ENCODE measurements at places on chromosomes 12 and 14. TPM values are rescaled to one million over a fixed set of nuclear protein-coding genes. Genes with fewer than 3 reads are reported as not detected.

- no peaks in the 10 kb centered on the region for H3K27me3 ChIP-seq
- H3K27ac ChIP-seq: peak overlapping the region; percentile 67
- H3K4me3 ChIP-seq: peak overlapping the region; percentile 69
- peaks cover 29% of the 10 kb centered on the region for H3K4me1 ChIP-seq
- no peak for DNase-seq
Measured at GRCh38 chr12:57764662-57765002, 2.2 kb downstream of the CYP27B1 start.

DNA sequence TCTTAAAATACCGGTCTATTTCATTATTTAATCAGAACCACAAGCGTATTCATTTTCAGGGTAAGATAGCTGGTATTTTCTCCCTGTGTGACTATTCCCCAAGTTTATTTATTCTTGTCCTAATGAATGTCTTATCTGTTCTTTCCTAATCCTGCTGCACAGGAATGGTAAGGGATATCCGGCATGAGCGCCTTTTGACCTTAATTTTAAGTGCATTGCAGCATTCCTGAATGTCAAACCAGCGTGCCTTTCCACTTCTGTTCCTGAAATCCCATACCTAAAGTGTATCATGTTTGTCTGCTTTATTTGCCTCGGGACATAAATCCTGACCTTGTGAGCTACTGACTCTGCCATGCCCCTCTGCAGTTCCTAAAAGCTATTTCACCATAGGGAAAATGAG is 1713.2 kb upstream of the FLRT2 start:
- H3K4me1 ChIP-seq: no peaks in the 10 kb centered on the region
- no peak overlapping the region for H3K27ac ChIP-seq
- no peaks in the 10 kb centered on the region for H3K27me3 ChIP-seq
- no peak for DNase-seq

DNA sequence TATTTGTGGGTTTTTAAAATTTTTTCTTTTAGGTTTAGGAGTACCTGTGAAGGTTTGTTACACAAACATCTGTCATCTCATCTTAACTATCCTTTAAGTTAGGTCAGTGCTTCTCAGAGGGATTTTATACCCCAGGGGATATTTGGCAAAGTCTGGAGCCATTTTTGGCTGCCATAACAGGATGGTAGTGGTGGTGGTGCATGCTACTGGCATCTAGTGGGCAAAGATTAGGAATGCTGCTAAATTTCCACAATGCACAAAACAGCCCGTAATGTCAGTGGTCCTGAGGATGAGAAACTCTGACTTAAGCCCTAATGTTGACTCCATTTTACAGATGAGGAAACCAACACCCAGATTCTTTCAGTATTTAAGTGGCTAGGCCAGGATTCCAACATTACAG is 85.2 kb upstream of the MYF6 start:
- H3K4me1 ChIP-seq: no peaks in the 10 kb centered on the region
- H3K27me3 ChIP-seq: no peaks in the 10 kb centered on the region
- H3K4me3 ChIP-seq: no peak overlapping the region
- no peak overlapping the region for H3K27ac ChIP-seq
- no peaks in the 10 kb centered on the region for H3K36me3 ChIP-seq
- DNase-seq: no peak

GRCh38 chr12:89760783-89761182 is 52.1 kb upstream of the ATP2B1 start:
- H3K27ac ChIP-seq: no peak overlapping the region
- no peaks in the 10 kb centered on the region for H3K27me3 ChIP-seq
- no peaks in the 10 kb centered on the region for H3K36me3 ChIP-seq

GRCh38 chr14:38505221-38505972 is 249.5 kb upstream of the CLEC14A start:
- H3K27ac ChIP-seq: no peak overlapping the region
- H3K4me1 ChIP-seq: no peaks in the 10 kb centered on the region
- H3K27me3 ChIP-seq: no peaks in the 10 kb centered on the region
- no peaks in the 10 kb centered on the region for H3K36me3 ChIP-seq

DNA sequence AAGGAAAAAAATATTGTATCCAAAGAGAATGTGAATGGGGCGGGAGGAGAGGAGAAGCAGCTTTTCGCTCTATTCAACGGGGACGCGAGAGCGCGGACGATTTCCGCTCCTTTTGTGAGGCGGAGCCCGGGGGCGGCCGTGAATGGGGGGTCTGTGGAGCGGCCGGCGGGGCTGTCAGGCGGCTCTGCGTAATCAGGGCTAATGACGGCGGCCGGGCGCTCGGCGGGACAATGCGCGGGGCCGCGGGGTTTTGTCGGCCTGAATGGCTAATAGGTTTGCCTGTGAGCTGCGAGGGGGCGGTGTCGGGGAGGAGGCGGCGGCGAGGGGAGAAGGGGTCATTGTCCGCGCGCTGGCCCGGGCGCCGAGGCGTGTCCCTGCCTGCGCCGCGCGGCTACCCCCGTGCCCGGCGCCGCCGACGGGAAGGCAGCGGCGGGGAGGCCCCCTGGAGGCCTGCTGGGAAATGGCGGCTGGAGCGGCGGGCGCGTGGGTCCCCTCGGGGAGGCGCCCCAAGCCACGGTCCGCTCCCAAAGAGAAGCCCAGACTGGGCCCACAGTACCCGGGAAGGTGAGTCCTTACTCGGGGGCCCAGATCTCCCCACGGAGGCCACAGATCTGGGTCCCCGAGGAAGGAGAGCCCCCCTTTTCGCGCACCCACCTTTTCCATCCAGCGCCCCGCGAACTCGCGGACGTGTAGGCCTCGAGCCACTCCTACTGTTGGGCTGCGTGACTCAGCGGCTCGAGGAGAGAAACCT is 6.0 kb downstream of the SIX6 start:
- H3K36me3 ChIP-seq: no peaks in the 10 kb centered on the region
- no peak overlapping the region for H3K27ac ChIP-seq
- peaks cover 91% of the 10 kb centered on the region for H3K27me3 ChIP-seq

GRCh38 chr12:57110104-57111030 is 795 bp downstream of the STAT6 start:
- H3K27me3 ChIP-seq: no peaks in the 10 kb centered on the region
- H3K4me3 ChIP-seq: peak overlapping the region; percentile 91
- H3K36me3 ChIP-seq: peaks cover 29% of the 10 kb centered on the region
- DNase-seq: no peak
- H3K27ac ChIP-seq: peak overlapping the region; percentile 100

DNA sequence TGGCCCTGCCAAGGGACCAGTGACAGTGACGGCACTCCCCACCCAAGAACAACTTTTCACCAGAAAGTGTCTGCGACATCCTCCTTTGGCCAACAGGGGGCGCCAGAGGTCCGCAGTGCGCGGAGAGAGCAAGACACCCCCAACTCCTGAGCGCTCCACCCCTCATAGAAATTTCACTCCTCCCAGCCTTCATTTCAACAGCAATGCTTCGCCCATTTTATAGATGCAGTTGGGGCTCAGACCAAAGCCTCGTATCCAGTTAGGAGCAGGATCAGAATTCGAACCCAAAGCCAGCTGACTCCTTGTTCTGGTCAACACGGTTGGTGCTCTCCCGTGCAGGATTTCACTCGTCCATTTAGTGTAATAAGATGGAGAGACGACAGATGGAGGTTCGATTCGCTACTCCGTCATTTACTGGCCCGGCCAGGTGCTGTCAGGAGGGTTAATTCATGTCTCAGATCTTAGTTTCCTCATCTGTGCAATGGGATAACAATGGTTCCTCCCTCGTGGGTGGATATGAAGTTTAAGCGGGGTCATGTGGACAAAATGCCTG is 2.4 kb upstream of the POP5 start:
- DNase-seq: peak; percentile 25
- no peak overlapping the region for H3K4me3 ChIP-seq
- H3K27ac ChIP-seq: no peak overlapping the region
- peaks cover 13% of the 10 kb centered on the region for H3K4me1 ChIP-seq
- no peaks in the 10 kb centered on the region for H3K27me3 ChIP-seq

DNA sequence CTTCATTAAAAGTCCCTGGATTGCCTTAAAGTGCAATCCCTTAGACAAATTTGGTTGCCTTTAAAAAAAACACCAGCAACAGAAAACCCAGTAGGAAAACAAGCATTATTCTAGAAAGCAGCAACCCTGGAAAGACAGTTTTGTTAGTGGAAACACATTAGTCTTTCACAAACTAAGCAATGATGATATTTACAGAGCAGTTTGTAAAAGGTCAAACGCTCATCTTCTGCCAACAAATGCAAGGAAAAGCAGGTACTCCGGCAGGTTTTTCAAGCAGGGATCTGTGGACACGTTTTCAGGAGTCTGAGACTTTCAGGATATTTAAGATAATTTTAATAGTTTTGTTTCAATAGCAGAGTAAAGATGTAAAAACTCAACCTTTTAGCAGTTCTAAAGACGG is 202.2 kb downstream of the EXOC5 start:
- no peak overlapping the region for H3K4me3 ChIP-seq
- DNase-seq: no peak
- no peaks in the 10 kb centered on the region for H3K36me3 ChIP-seq
- no peaks in the 10 kb centered on the region for H3K4me1 ChIP-seq

Gene IAPP
- polyA plus RNA-seq: not detected

Gene HNRNPA1
- polyA plus RNA-seq: 1,061 TPM

- no peak overlapping the region for H3K4me3 ChIP-seq
- H3K27ac ChIP-seq: peak overlapping the region; percentile 90
- peaks cover 31% of the 10 kb centered on the region for H3K4me1 ChIP-seq
- no peaks in the 10 kb centered on the region for H3K27me3 ChIP-seq
Measured at GRCh38 chr12:59055204-59055860, 135.0 kb upstream of the LRIG3 start.

GRCh38 chr14:104087981-104088850 is 2.7 kb downstream of the ASPG start:
- no peak for DNase-seq
- H3K4me1 ChIP-seq: no peaks in the 10 kb centered on the region
- no peaks in the 10 kb centered on the region for H3K36me3 ChIP-seq
- no peak overlapping the region for H3K27ac ChIP-seq
- H3K4me3 ChIP-seq: no peak overlapping the region

- DNase-seq: no peak
- H3K4me3 ChIP-seq: no peak overlapping the region
- no peaks in the 10 kb centered on the region for H3K27me3 ChIP-seq
- no peaks in the 10 kb centered on the region for H3K36me3 ChIP-seq
- peak overlapping the region; percentile 73 for H3K27ac ChIP-seq
Measured at GRCh38 chr12:46445093-46445492, 72.5 kb upstream of the SLC38A2 start.

- H3K27me3 ChIP-seq: no peaks in the 10 kb centered on the region
- no peaks in the 10 kb centered on the region for H3K4me1 ChIP-seq
- H3K4me3 ChIP-seq: no peak overlapping the region
- H3K36me3 ChIP-seq: no peaks in the 10 kb centered on the region
Measured at GRCh38 chr12:13891902-13892301, 89.5 kb downstream of the GRIN2B start.

- peaks cover 18% of the 10 kb centered on the region for H3K4me1 ChIP-seq
- no peak overlapping the region for H3K4me3 ChIP-seq
- no peak overlapping the region for H3K27ac ChIP-seq
- peaks cover 11% of the 10 kb centered on the region for H3K36me3 ChIP-seq
Measured at GRCh38 chr12:116713527-116713926, 24.3 kb downstream of the SPRING1 start.

DNA sequence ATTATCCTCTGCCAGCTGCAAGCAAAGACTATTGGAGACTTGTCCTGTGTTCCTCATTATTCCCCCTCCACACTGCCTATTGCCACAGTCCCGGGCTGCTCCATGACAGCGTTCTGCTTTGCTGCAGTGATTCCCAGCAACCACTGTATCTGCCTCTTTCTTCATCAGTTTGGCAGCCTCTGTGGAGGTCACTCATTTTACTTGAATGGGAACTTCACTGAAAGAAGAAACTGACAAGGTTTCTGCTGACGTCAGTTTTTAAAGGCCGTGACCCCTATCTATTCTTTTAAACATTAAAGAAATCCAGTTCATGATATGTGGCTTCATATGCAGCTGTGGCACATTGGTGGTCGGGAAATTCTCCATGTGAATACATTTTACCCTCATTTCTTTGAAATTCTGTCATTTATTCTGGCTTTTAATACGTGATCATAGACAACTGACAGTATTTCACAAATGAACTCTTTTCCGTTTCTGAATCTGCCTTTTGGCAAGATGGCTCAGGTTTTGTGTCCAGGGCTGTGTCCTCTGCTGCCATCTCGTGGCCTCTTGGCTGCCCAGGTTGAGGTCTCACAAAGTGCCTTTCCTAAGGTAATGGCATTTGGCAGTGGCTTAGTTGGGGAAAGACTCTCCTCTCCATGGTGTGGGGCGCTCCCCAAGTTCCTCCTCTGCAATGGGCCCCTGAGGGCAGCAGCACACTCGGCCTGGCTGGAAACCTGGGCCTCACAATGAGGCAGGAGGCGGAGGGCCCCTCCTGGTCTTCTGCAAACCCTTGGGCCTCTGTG is 5.8 kb downstream of the TMEM253 start:
- peak overlapping the region; percentile 35 for H3K4me3 ChIP-seq
- DNase-seq: no peak
- no peaks in the 10 kb centered on the region for H3K36me3 ChIP-seq
- peaks cover 54% of the 10 kb centered on the region for H3K4me1 ChIP-seq

- H3K4me1 ChIP-seq: peaks cover 25% of the 10 kb centered on the region
- peak overlapping the region; percentile 49 for H3K27ac ChIP-seq
- H3K4me3 ChIP-seq: peak overlapping the region; percentile 13
- no peak for DNase-seq
Measured at GRCh38 chr14:99191395-99192027, 80.5 kb downstream of the BCL11B start.

DNA sequence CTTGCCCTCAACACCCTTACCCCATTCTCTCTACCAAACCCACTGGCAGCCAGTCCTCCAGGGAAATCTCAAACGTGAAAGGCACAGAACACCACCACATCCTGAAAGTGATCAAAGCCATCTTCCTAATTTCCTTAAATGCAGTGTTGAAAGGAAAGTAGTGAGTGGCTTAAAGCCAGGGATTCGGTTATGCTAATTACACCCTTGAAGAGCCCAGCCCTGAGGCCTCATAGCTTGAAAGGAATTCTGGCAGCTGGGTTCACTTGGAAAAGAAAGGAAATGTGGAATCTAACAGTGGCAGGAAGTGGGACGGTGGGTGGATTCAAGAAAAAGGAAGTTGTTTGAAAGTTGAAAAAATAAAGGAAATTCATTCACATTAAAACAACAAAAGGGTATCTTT is 73.0 kb upstream of the FICD start:
- H3K4me3 ChIP-seq: no peak overlapping the region
- no peak overlapping the region for H3K27ac ChIP-seq
- no peaks in the 10 kb centered on the region for H3K27me3 ChIP-seq
- H3K4me1 ChIP-seq: peaks cover 11% of the 10 kb centered on the region

GRCh38 chr12:124523071-124523470 is 44.3 kb downstream of the NCOR2 start:
- H3K27ac ChIP-seq: peak overlapping the region; percentile 66
- H3K36me3 ChIP-seq: no peaks in the 10 kb centered on the region
- H3K4me1 ChIP-seq: peaks cover 77% of the 10 kb centered on the region
- DNase-seq: no peak
- H3K4me3 ChIP-seq: no peak overlapping the region

GRCh38 chr12:70933133-70933532 is 12.6 kb upstream of the PTPRR start:
- no peak overlapping the region for H3K4me3 ChIP-seq
- no peaks in the 10 kb centered on the region for H3K36me3 ChIP-seq
- H3K4me1 ChIP-seq: no peaks in the 10 kb centered on the region
- no peak overlapping the region for H3K27ac ChIP-seq

DNA sequence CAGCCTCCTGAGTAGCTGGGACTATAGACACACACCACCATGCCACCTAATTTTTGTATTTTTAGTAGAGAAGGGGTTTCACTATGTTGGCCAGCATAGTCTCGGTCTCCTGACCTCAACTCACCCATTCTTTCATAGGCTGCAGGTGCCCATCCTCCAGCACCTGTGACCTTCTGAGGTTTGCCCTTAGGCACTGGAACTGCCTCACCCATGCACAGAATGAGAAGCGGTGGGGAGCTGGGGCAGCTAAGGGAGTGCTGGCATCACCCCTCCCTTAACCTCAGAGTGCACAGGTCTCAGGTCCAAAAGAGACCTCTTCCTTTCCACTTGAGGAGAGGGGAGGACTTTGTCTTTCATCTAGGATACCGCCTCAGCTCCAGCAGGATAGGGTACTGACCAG is 177.4 kb upstream of the CCDC198 start:
- H3K4me3 ChIP-seq: no peak overlapping the region
- no peaks in the 10 kb centered on the region for H3K36me3 ChIP-seq
- H3K27ac ChIP-seq: no peak overlapping the region
- DNase-seq: no peak
- H3K4me1 ChIP-seq: no peaks in the 10 kb centered on the region
